ENCODE measurements at places on chromosomes 4 and X.

DNA sequence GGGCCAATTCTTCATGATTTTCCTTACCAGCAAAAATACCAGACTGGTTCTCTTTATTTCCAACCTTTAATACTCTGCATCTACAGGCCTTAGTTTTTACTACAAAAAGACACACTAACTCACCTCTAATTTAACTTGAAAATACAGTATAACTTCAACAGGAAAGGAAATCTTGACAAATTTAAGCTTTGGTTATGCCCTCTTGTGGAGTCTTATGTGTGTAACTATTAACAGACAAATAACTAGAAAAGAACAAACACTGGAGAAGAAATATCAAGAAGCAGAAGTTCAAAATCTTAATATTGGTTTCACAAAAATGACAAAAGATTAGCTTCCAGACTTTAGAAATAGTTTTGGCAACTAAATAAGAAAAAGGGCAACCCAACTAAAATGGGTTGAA is 33.0 kb downstream of the PPA2 start:
- DNase-seq: no peak

DNA sequence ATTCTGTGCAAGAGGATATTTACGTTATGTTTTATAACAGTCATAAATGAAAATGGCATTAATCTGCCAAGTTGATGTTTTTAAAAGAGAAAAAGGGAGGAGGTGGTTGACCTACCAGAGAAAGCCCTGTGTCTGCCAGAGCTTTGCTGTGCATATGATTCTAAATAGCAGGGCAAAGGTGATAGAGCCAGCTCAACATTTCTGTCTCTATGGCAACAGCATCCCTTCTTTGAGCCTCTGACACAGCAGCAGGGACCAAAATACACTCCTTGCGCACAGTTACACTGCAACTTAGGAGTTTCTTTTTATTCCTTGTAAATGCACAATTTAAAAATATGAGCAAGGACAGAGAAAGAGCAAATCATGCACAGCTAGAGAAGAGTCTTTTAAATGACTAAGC is 133.3 kb upstream of the RAI2 start:
- DNase-seq: peak; percentile 57

DNA sequence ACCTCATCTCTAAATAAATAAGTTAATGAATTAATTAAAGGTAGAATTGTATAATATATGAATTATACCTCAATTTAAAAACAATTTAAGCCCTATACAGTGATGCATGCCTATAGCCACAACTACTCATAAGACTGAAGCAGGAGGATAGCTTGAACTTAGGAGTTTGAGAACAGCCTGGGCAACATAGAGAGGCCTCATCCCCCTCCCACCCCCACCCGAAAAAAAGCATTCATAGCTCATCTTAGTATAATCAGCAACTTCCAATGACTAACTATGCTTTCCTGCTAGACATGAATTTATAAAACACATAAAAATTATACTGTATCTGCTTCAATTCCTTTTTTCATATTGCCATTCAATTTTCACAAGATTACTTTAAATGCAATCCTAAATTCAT is 1.6 kb downstream of the LRBA start:
- DNase-seq: no peak

GRCh38 chr4:6557185-6557584 is 17.8 kb upstream of the MAN2B2 start:
- no peak for DNase-seq

- DNase-seq: no peak
Measured at GRCh38 chrX:123171781-123172180, 12.3 kb upstream of the GRIA3 start.

GRCh38 chr4:153513596-153513995 is 47.4 kb downstream of the TMEM131L start:
- DNase-seq: no peak

DNA sequence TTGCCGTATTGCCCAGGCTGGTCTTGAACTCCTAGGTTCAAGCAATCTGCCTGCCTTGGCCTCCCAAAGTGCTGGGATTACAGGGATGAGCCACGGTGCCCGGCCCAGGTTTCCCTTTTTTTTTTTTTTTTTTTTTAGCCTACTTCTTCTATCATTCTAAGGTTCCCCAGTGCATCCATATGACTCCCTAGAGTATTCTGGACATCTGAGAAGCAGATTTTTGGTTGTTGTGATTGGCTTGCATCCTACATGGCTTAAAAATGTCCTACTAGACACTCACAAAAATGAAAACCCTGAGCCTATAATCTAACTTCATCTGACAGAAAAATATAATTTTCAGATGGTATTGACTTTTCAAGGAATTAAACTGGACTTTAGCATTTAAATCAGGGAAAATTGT is 41.7 kb downstream of the SMIM14 start:
- no peak for DNase-seq

DNA sequence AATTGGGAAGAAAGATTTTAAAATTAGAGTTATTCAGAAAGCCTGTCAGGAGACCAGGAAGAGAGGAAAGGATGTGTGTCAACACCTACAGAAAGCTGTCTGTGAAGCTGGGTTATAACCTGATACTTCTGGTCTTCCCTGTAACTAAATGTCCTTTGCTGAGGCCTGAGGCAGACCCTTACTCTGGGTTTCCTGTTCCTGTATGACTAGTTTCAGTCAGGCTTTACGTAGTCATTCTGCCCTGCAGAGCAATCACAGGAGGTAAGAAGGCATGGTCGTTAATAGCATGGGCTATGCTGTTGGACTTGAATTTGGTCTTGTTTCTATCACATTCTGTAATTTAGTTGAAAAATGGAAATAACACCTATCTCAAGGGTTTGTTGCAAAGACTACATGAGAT is 110.5 kb upstream of the IGFBP7 start:
- DNase-seq: no peak

DNA sequence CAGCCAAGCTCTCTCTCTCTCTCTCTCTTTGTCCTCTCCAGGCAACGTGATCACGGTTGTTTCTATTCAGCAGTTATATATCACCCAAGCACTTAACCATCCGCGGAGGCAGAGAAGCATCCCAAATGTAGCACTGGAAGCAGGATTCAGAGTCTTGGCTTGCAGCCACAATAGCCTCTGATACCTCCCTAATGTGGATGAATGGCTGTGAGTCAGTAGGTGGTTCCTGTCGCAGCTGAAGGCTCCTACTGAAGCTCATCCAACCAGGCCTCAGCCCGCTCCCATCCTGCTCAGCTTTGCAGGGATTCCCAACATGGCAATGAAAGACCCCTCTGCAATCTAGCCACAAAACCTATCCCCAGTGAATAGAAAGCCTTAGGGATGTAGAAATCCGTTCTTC is 5.1 kb downstream of the HS6ST2 start:
- no peak for DNase-seq

DNA sequence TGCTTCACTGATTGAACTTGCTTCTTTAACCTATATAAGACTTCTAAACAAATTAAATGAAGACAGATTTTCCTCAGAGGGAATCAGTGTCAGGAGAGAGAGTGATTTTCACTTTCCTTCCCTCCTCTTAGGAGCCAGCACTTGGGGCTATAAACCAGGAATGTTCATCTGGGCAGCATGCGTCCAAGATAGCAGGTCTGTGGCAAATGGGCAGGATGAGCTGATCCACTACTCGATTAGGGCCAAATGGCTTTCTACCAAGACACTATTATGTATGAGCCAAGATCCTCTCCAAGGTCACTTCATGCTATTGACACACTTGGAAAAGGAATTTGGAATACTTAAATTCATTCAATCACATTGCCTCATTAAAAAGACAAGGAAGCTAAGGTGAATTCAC is 203.9 kb upstream of the GRID2 start:
- DNase-seq: no peak

DNA sequence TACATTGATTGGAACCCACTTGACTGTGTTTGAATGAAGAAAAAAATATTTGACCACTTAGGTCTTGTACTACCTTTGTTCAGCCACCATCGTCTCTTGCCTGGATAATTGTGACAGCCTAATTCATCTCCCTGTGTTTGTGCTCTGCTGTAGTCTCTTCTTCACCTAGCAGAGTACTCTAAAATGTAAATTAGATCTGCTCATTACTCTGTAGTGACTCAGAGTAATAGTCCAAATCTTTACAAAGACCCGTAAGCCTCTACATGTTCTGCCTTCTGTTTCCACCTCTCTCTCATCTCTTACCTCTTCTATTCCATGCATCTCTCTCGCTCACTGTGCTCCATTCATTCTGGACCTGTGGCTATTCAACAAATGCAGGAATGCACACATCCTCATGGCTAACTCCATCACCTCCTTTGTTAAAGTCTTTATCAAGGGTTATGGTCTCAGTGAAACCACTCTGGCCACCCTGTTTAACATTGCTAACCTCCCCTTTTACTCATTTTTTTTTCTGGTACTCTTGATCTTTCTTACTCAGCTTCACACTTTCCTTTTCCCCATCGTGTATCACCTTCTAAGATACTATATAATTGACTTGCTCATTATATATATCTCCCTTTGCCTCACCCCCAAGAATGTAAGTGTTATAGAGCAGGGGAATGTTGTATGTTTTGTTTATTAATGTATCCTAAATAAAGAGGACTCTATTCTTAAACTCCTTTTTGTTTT is 98.4 kb downstream of the STIM2 start:
- DNase-seq: no peak

GRCh38 chr4:106694232-106694631 is 325.7 kb upstream of the GIMD1 start:
- no peak for DNase-seq

- DNase-seq: no peak
Measured at GRCh38 chr4:105815701-105816100, 79.6 kb upstream of the NPNT start.

DNA sequence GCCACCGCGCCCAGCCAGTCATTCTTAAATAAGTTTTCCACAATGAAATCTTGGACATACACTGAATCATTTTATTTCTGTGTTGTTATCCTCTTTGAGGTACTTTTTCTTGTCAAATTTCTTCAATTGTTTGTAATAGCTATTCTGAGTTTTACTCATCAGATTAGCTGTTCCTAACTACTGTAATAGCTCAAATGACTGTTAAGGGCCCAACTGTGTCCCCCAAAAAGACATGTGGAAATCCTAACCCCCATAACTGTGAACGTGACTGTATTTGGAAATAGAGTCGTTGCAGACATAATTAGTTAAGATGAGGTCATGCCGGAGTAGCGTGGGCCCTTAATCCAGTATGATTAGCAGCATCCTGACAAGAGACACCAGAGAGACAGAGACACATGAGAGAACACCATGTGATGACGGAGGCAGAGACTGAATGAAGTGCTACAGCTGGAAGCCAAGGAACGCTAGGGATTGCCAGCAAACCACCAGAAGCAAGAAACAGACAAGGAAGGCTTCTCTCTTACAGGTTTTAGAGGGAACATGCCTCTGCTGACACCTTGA is 22.9 kb downstream of the ACOT9 start:
- no peak for DNase-seq

DNA sequence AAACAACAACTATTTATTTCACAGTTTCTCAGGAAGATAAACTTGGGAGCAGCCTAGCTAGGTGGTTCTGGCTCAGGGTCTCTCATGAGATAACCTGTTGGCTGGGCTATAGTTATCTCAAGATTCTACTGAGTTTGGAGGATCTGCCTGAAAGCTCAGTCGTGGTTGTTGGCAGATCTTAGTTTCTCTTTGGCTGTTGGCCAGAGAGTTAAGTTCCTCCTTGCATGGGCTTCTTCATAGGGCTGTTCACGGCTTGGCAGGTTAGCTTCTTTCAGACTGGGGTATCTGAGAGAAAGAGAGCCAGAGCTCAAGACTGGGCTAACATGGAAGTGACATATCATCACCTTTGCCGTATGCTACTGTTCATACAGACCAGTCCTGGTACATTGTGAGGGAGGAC is 28.7 kb downstream of the SEC24B start:
- DNase-seq: no peak

DNA sequence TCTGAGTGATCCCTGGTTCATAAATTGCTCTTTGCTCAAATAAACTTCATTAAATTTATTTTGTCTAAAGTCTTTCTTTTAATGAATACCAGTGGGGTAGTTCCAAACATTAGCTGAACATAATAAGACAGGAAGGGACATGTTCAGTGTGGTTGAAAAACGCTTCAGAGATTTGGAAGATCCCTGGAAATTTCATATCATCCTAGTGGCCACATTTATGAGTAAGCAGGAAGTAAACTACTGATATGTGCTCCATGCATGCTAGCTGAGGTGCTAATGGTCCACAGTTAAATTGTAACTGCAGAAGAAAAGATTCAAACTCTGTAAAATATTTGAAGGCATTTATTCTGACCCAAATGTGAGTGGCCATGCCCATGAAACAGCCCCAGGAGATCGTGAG is 1328.7 kb downstream of the ADGRL3 start:
- no peak for DNase-seq

DNA sequence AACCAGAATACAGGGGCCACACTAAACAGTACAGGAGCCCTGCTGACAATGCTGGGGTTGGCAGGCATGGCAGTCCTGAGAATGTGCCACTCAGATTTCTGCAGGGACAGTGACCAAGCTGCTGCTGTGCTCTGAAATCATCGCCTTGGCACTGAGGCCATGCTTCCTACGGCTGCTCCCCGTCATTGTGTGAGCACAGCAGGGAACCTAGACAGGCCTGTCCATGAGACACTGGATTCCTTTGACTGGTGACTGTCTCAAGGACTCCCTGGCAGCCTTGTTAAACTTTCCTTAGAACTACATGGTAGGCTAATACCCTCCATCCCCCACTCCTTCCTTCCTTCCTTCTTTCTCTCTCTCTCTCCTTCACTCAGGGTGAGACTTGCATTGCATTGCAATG is 111.4 kb downstream of the LUZP4 start:
- no peak for DNase-seq

DNA sequence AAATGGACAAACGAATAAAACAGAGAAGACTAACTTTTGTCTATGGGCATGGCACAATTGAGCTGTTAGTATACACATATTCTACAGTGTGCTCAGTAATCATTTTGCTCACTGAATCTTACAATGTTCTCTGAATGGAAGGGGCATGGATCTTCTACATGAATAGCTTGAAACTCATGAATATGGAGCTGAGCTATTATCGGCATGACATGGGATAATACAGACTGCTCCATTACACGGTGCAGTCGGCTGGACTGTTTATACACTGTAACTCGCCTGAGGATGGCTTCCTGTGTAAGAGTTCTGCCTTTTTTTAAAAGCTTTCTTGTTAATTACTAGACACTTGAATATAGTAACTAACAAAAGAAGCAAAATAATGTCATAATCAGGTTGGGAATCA is 368.5 kb upstream of the MAD2L1 start:
- no peak for DNase-seq

DNA sequence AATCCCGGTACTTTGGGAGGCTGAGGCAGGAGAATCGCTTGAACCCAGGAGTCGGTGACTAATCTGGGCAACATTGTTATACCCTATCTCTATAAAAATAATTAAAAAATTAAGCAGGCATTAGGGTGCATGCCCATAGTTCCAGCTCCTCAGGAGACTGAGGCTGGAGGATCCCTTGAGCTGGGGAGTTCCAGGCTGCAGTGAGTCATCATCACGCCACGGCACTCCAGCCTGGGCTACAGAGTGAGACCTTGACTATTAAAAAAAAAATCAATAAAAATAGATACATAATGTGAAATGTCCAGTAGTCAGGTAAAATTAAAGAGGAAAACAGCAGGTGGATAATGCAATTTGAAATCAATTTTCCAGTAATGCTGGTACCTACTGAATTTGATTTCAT is 14.6 kb downstream of the ADGRL3 start:
- no peak for DNase-seq

- no peak for DNase-seq
Measured at GRCh38 chr4:94372991-94373390, 30.4 kb upstream of the HPGDS start.

- DNase-seq: no peak
Measured at GRCh38 chr4:11182586-11183355, 245.9 kb downstream of the HS3ST1 start.

- DNase-seq: no peak
Measured at GRCh38 chr4:16807355-16807754, 91.1 kb downstream of the LDB2 start.

Data from DMS79 treated with DMSO at 0.1 percent for 48 hours (cell line).